Memory B cell (primary cell): ENCODE measurements at places on chromosomes 16 and 17.
A peak's percentile ranks its signal among the peaks of the same experiment; 100 is the strongest.

GRCh38 chr17:81437191-81437651, 42.0 kb downstream of the BAHCC1 start:
- no peak overlapping the region for H3K4me3 ChIP-seq
- peaks cover 14% of the 10 kb centered on the region for H3K27me3 ChIP-seq
- no peak overlapping the region for H3K27ac ChIP-seq
- no peaks in the 10 kb centered on the region for H3K4me1 ChIP-seq

DNA sequence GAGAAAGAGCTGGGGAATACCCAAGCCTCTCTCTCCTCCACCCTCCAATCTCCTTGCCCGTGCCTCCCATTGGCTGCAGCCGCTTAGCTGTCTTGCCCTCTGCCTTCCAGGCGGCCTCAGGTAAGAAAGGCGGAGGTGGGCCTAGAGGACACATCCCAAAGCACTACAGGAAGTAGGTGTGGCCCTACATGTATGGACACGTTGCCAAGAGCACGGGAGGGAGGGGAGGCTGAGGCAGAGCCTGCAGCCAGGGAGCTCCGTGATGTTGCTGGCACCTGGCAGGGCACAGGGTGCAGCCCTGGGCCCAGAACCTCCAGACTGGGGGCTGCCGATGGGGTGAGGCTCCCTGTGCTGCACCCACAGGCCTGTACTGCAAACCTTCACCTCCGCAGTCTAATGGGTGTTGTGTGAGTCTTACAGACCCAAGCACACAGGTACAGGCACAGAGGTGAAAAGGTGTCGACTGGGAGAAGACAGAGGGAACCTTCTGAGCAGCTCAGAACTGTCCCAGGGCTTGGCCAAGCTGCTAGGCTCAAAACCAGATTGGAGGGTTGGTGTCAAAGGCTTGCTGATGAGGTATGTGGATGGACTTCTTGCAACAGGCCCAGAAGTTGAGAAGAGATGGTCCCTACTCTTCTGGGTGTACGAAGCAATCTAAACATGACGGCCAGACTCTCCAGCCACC, 23.5 kb upstream of the FOXK2 start:
- H3K4me3 ChIP-seq: peak overlapping the region; percentile 86
- H3K36me3 ChIP-seq: no peaks in the 10 kb centered on the region
- H3K27ac ChIP-seq: peak overlapping the region; percentile 75
- peaks cover 26% of the 10 kb centered on the region for H3K4me1 ChIP-seq
- no peak for DNase-seq

DNA sequence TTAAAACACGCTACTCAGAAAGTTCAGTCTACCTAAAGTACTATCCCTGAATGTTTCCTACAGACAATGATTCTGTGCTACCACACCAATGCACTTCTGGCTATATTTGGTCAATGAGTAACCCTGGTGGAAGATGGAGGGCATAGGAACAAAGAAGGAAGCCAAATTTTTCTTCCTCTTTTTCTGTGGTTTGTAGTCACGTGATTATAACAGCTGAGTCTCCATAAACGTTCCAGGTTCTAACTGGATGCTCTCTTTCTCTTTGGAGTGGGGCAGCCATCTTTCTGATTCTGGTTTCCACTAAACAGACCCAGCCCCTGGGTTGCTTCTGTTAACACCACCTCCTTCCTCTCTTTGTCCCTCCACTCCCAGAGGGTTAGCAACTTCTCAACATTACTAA, 274.9 kb downstream of the CDH11 start:
- H3K4me3 ChIP-seq: no peak overlapping the region
- no peaks in the 10 kb centered on the region for H3K4me1 ChIP-seq

DNA sequence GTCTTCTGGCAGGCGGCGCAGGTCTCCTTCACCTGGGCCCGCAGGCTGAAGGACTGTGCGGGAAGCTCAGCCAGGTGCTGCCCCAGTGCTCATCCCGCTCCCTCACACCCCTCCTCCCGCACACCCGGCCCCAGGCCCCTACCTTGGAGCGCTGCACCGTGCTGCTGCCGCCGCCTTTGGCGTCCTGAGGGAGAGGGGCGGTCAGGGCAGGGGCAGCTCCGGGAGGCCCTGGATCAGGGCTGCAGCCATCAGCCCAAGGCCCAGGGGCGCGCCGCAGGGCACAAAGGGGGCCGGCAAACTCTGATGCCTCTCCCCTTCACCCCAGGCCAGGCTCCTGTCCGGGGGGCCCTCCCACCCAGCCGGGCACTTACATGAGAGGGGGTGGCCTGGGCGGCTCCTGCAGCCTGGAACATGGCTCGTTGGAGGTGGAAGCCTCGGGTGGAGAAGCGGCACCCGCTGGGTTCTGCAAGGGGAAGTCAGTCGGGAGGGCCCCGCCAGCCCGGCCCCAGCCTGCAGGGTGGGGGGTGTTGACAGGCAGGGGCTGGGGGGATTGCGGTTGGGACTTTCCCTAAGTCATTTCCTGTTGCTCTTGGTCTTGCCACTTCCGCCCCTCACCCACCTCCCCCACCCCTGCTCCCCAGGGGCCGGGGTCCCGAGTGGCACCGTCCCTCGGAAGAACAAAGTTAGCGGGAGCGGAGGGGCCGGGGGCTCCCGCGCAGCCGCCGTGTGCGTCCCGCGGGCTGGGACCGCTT, 863 bp downstream of the LIMD2 start:
- H3K36me3 ChIP-seq: peaks cover 11% of the 10 kb centered on the region
- H3K27me3 ChIP-seq: no peaks in the 10 kb centered on the region
- H3K27ac ChIP-seq: peak overlapping the region; percentile 94
- peak; percentile 93 for DNase-seq
- peak overlapping the region; percentile 96 for H3K4me3 ChIP-seq
- peaks cover 57% of the 10 kb centered on the region for H3K4me1 ChIP-seq

- no peaks in the 10 kb centered on the region for H3K27me3 ChIP-seq
- H3K4me3 ChIP-seq: no peak overlapping the region
- H3K36me3 ChIP-seq: peaks cover 3% of the 10 kb centered on the region
- DNase-seq: no peak
Observed at GRCh38 chr16:74577882-74578366, 29.0 kb downstream of the GLG1 start.

DNA sequence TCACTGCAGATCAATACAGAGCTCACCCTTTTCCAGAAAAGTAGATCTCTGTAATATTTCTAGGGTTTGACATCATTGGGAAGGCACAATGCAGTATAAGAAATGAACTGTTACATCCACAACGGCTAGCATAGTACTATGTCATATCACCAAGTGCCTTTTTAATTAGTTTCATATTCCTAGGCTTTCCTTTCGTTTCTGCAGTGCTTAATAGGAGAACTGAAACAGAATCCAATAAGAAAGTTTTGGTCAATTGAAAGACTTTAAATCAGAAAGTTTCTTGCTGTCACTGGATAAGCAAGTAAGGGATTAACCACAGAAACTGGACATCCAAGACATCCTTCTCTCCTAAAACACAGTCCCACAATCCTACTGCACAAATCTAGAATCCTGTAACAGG, 3.5 kb upstream of the RNF43 start:
- peaks cover 2% of the 10 kb centered on the region for H3K36me3 ChIP-seq
- H3K4me3 ChIP-seq: no peak overlapping the region
- no peak overlapping the region for H3K27ac ChIP-seq

DNA sequence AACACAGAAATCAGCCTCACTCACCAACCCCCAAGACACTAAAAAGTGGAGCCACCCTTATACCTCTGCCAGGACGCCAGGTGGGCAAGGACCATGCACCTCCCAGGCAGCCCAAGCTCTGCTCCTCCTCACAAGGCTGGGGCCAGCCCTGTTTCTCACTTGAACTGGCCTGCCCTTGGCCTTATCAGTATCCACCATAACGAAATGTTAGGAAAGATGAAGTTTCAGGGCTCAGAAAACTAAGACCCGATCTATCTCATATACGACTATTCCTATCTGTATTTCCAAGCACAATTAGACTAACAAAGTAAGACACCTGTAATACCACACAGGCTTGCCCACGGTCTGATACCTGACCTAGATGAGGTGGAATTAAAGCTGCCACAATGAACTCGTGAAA, 6.9 kb downstream of the FBXO31 start:
- peaks cover 27% of the 10 kb centered on the region for H3K4me1 ChIP-seq
- H3K4me3 ChIP-seq: no peak overlapping the region
- no peak for DNase-seq
- H3K27me3 ChIP-seq: no peaks in the 10 kb centered on the region
- no peak overlapping the region for H3K27ac ChIP-seq
- peaks cover 5% of the 10 kb centered on the region for H3K36me3 ChIP-seq

DNA sequence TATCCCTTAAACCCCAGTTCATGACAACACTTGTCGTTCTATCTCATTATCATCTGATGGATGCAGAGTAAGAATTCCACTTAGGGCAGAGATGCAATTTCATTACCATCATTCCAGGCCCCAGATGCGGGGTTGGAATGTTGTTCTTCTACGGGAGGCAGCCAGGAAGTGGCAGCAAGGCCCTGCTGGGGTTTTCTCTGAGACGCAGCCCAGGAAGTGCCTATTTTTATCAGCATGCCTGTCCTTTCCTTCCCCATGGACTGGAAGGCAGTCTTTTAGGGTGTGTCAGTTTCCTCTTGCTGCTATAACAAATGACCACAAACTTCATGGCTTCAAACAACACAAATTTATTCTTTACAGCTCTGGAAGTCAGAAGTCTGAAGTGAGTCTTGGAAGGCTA, 246.6 kb upstream of the DYNLRB2 start:
- H3K36me3 ChIP-seq: no peaks in the 10 kb centered on the region
- no peak overlapping the region for H3K4me3 ChIP-seq
- no peak overlapping the region for H3K27ac ChIP-seq
- no peaks in the 10 kb centered on the region for H3K4me1 ChIP-seq
- DNase-seq: no peak

DNA sequence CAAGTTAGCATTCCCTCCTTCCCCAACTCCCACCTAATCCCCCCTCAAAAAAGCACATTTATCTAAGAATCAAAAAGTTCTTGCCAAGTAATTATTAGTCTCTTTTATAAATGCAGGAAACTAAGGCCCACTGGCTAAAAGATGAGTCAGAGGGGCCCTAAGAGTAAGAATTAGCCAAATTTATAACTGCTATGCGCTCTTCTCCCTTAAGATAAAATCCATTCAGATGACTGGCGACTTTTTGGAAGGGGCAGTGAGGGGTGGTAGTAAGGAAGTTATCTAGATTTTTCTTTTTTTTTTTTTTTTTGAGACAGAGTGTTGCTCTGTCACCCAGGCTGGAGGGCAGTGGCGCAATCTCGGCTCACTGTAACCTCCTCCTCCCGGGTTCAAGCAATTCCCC, 17.1 kb downstream of the ZNF652 start:
- DNase-seq: no peak
- peaks cover 2% of the 10 kb centered on the region for H3K36me3 ChIP-seq
- H3K27ac ChIP-seq: no peak overlapping the region
- H3K27me3 ChIP-seq: no peaks in the 10 kb centered on the region

- H3K27me3 ChIP-seq: peaks cover 5% of the 10 kb centered on the region
- no peak for DNase-seq
- no peak overlapping the region for H3K4me3 ChIP-seq
- no peak overlapping the region for H3K27ac ChIP-seq
Observed at GRCh38 chr16:57663917-57664661, 4.0 kb upstream of the ADGRG3 start.

DNA sequence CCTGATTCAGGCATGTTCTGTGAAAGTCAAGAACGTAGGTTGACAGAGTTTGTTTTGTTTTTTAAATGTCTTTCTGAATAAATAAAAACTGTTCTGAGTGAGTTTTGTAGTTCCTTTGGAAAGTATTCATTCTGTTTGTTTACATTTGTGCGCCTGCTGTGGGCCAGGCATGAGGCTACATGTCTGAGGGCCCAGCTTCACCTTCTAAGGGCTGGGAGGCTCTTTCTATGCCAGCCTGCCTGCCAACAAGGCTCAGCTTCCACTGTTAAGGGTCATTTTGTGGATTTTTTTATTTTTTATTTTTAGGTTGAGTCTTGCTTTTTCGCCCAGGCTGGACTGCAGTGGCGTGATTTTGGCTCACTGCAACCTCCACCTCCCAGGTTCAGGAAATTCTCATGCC, 6.1 kb downstream of the WWOX start:
- no peak overlapping the region for H3K4me3 ChIP-seq
- H3K36me3 ChIP-seq: peaks cover 5% of the 10 kb centered on the region
- no peak for DNase-seq
- H3K27ac ChIP-seq: no peak overlapping the region

GRCh38 chr17:69414408-69415274, at the start of gene MAP2K6:
Gene MAP2K6, plus strand, starts transcription at chr17:69414697. Its CDS starts 288 bp downstream, at chr17:69414985.
- H3K27me3 ChIP-seq: no peaks in the 10 kb centered on the region
- no peak within 1 kb of the TSS for H3K4me3 ChIP-seq
- peak; percentile 64 for DNase-seq
- no peaks in the 10 kb centered on the region for H3K36me3 ChIP-seq

DNA sequence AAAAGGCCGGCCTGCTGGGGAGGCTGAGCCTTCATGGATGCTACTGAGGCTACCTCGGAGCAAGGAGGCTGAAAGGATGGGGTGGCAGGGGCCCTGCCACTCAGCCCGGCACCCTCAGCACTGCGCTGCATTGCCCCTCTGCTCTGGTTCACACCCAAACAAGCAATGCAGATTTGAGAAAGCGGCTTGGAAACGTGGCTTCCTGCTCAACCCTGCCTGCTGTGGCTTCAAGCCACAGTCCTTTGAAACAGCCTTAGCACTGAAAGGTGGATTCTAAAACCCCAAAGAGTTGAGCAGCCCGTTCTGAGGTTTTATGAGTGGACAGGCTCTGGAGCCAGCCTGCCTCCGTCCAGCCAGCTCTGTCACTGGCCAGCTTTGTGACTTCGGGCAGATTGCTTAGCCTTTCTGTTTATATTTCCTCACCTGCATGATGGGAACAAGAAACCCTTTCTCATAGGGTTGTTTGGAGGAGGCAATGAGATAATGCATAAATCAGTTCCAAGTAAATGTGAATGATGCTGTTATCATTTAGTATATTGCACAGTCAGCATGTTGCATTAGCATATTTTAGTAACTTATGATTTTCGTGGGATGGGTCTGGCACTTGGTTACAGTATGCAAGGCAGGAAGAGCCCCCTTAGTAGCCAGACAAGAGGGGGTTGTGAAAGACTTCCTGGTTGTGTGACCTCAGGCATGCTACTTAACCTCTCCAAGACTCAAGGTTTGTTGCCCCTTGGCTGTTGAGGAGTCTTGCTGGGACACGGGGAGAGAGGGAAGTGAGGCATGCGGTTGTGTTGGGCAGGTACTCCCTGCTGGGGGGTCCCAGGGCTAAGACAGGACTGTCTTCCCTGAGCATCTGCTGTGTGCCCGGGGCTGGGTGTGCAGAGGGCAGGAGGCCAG, 23.6 kb downstream of the CRISPLD2 start:
- peaks cover 18% of the 10 kb centered on the region for H3K27me3 ChIP-seq
- no peak overlapping the region for H3K4me3 ChIP-seq
- no peak for DNase-seq
- H3K36me3 ChIP-seq: no peaks in the 10 kb centered on the region

- no peaks in the 10 kb centered on the region for H3K27me3 ChIP-seq
- H3K4me1 ChIP-seq: peaks cover 48% of the 10 kb centered on the region
- H3K36me3 ChIP-seq: peaks cover 8% of the 10 kb centered on the region
- H3K27ac ChIP-seq: peak overlapping the region; percentile 65
- peak overlapping the region; percentile 52 for H3K4me3 ChIP-seq
Observed at GRCh38 chr17:45292696-45293412, 24.0 kb downstream of the MAP3K14 start.
